Retinal pigment epithelial cell (primary cell): ENCODE measurements at places on chromosomes 7 and 10.

- DNase-seq: peak; percentile 52
Observed at GRCh38 chr7:123682690-123683089, 27.0 kb downstream of the LMOD2 start.

DNA sequence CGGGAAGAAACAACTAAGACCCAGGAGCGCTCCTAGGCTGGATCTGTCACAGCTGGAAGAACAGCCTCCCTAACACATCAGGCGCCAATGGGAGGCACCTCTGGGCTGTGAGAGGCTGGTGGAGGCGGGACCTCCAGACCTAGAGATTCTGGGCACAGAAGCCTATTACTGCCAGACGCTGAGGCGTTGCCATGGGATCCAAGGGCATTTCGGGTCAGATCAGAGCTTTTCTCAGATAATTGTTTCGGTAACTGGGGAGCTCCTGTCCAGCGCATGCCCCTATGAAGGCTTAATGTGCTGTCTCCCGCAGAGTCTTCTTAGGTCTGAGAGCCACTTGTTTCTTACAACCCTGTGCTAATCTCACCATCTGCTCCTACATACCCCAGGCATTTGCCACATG is 339.2 kb downstream of the ZNF716 start:
- DNase-seq: no peak

DNA sequence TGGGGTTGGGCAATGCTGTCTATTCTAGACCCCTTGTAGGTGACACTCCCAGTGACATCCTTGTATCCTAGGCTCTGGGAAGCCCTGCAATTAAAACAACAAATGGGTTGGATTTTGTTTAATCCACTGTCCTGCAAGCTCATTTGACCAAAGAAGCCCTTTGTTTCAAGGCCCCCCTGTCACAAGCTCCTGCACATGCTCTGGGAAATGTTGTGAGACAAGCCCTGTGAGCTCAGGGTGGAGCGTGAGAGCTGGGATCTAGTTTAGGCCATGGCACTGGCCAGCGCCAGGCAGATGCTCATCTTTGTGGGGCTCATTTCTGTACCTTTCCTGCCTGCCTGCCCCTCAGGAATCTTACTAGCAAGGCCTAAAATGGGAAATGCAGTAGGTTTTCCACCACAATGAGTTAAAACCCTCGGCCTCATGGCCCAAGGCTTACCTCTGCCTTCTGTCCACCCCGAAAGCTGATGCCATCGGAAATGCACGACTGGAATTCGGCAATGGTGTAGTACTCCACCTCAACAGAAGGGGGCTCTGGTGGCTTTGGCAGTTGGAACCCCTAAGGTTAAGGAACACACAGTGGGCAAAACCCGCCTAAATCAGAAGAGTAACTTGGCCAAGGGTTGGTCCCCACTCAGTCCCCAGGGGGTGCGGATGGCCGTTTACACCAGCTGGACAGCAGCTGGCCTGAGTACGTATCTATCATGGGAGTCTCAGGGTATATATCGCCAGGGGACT is 112.0 kb downstream of the NEURL1 start:
- DNase-seq: no peak

DNA sequence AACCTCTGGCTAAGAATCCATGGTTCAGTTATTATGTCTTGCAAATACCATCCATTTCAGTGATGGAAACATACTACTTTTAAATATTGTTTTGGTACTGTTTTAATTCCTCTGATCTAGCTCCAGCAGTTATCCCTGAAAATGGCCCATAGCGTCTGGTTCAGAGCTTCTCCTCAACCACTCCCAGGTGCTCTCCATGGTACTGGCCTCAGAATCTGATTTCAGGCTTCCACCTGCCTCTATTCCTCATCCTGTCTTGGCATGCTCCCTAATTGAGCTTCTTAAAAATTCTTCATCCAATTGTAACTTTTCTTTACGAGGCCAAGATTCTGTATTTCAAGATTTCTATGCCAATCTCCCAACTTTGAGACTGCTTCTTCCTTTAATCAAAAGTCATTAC is 236.3 kb downstream of the HTR7 start:
- no peak for DNase-seq

GRCh38 chr7:74572301-74572979 is 85.1 kb upstream of the GTF2I start:
- no peak for DNase-seq

GRCh38 chr7:125098377-125098970 is 168.8 kb upstream of the POT1 start:
- DNase-seq: peak; percentile 36

DNA sequence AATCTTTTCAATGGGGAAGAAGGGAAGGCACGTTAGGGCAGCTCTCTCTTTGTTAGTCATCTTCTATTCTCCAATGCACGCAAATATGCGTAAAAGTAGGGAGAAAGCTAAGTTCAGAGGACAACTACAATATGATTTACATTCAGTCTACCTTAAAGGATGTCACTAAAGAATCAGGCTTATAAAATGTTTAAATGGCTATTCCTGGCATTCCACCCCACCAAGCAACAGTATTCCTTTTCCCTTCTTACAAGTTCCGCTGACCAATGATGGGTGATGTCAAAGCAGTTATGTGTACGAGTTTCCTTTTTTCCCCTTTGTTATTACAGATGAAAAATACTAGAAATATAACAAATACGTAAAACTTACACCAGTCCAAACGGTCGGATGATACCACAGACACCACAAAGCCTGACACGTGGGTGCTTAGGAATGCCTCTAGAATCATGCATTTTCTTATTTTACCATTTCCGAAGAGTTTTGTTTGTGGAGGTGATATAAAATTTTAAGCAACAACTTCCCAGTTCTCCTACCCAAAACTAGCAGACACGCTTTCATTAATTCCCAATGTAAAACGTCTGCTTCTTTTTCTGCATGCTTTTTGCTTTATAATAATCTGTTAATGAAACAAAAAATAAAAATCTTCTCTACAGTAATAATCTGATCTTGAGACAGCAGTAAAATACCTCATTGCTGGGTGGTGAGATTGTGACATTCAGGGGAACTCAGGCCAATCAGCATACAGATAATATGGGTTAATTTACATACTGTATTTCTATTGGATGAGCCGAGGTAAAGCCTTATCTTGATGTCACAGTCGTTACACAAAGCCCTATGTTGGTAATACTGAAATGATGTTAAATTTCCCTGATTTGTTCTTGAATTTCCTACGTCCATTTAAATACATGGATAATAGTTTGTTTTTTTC is 708 bp upstream of the GPR85 start:
- DNase-seq: peak; percentile 73

DNA sequence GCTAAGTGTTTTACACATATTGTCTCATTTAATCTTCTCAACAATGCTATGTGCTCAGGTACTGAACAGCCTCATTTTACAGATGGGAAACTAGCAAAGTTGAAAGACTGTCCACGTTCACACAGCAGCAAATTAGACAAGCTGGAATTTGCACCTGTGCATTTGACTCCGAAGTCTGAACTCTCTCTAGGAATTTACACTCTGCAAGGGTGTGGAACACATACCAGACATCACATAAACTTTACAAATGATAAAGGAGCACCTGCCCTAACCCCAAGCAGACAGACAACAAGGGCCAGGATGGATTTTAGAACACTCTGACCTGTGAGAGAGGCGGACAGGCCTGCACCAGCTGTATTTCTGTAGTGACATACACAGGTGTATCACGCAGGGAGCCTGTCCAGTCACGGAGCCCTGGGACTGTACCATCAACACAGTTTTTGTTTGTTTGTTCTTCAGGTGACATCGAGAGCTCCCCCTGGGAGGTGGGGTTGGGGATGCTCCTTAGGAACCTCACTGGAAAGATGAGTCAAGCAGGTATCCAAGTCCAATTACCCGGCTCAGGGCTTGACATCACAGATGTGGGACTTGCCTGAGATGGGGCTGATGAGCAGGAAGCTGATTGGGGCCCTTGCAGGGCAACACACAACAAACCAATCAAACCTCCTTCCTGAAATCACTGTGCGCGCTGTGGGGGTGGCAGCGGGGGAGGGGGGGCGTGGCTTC is 31.0 kb downstream of the MKI67 start:
- no peak for DNase-seq

GRCh38 chr10:86547296-86547695 is 25.7 kb upstream of the WAPL start:
- DNase-seq: no peak

GRCh38 chr7:155702616-155703015 is 58.2 kb downstream of the RBM33 start:
- no peak for DNase-seq

GRCh38 chr7:138514044-138514443 is 54.0 kb downstream of the TRIM24 start:
- no peak for DNase-seq

DNA sequence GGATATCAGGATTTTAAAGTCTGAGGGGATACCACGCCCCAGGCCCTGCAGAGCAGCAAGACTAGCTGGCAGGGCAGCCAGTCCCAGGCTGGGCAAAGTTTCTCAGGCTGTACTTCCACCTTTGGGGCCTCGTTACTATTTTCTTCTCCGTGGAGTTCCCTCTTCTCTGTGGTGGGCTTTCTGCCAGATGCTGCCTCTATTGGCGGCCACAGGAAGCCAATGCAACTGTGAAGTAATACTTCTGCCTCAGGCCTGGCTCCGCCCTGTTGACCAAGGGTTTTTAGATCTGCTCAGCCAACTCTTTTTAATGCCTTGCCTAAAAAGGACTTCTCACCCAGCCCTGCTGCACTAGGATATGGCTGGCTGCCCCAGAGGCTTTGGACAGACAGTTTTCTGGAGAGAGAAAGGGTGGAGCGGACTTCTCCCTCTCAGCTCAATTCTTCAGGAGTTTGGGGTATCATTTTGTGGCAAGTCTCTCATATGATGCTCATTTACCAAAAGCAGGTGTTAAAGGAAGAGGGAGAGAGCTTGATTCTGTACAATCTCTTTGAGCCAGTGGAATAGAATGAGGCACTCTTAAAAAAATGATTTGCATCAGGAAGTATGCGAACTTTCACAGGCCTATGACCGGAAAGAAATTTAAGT is 67.4 kb downstream of the HHEX start:
- DNase-seq: peak; percentile 6

DNA sequence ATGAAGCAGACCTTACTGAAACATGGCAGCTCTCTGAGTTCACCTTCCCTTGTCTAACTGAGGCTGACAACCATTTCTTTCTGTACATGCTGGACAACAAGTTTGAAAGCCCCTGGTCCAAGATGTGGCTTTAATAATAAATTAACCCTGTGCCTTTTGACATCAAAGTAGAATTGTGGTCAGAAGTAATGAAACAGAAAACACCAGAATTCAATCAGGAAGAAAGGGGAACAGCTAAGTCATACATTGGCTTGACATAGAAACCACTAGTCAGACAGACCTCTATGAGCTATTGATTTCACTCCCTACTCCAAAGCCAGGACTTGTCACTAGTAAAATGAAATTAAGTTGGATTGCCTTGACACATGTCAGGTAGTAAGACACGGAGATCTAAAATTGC is 175.2 kb upstream of the ASAH2 start:
- DNase-seq: no peak

- no peak for DNase-seq
Observed at GRCh38 chr10:58943960-58944359, 232.5 kb upstream of the PHYHIPL start.

GRCh38 chr7:3218411-3219225 is 82.4 kb upstream of the SDK1 start:
- DNase-seq: no peak

GRCh38 chr10:58089739-58090138 is 178.0 kb downstream of the IPMK start:
- no peak for DNase-seq

GRCh38 chr10:1894912-1895311 is 157.6 kb upstream of the ADARB2 start:
- no peak for DNase-seq

DNA sequence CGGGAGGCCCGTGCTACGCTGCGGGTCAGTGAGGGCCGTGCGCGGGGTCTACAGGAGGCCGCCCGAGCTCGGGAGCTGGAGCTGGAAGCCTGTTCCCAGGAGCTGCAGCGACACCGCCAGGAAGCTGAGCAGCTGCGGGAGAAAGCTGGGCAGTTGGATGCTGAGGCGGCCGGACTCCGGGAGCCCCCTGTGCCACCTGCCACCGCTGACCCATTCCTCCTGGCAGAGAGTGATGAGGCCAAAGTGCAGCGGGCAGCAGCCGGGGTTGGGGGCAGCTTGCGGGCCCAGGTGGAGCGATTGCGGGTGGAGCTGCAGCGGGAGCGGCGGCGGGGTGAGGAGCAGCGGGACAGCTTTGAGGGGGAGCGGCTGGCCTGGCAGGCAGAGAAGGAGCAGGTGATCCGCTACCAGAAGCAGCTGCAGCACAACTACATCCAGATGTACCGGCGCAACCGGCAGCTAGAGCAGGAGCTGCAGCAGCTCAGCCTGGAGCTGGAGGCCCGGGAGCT is 7.0 kb downstream of the LZTS2 start:
- DNase-seq: no peak

DNA sequence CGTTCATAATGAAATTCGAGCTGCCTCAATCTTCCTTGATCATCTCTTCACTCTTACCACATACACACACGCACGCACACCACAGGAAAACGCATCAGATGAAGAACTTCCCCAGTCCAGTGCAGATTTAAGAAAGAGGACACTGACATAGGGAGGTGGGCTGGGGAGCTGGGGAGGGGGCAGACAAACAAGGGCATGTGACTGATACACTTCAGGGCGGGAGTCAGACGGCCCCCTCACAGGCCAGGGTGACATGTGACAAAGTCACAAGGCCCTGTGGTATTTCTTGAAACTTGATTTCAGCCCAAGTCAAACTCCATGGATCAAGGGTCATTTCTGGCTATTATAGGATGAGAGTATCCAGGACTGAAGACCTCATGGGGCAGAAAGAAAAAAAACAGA is 82.6 kb downstream of the KCNMA1 start:
- DNase-seq: no peak

- DNase-seq: no peak
Observed at GRCh38 chr7:64990216-64990615, 620 bp downstream of the ZNF117 start.

GRCh38 chr7:123070702-123071286 is 75.3 kb upstream of the TAS2R16 start:
- DNase-seq: no peak

GRCh38 chr10:88121361-88121760 is 257.9 kb downstream of the PTEN start:
- DNase-seq: no peak

GRCh38 chr7:87059525-87060287 is at the start of gene ELAPOR2:
Gene ELAPOR2, minus strand, starts transcription at chr7:87059654. Its CDS starts 141 bp downstream, at chr7:87059513.
- no peak for DNase-seq

- no peak for DNase-seq
Observed at GRCh38 chr10:22609719-22610465, 104.5 kb downstream of the PIP4K2A start.
